DND-41 (cell line): ENCODE measurements at places on chromosomes 4 and X.
A peak's percentile ranks its signal among the peaks of the same experiment; 100 is the strongest.

DNA sequence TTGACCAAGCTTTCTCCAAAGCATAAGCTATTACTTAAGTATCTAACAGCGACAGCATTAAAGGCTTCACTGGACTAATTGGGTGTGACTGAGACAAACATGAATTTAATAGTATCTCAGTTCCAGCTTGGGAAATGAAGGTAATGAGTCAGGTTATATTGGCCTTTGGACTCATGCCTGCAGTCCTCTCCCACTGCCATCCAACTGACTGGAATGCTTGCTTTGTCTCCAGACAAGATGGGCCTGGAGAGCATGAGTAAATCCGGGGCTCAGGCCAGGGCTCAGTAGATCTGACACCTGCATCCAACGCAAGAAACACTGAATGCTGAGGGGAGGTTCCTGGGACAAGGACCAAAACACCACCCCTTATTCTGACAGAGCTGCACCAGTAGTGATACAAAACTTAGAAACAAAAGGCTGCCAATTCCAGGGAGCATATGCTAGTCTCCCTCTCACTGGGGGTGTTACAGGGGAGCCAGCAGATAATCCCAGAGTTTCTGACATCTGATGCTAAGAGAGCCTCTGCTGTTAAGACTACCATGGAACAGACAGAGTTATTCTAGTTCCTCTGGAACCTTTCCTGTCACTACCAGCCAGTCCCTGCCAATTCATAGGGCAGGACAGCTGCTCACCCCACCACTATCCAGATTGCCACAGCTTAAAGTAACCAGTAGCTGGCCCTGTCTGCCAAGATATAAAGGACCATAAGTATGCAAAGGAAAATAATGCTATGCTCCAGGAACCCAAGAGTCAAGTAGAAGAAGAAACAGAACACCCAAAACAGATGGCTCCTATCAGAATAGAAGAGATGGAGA, 293.8 kb downstream of the IQCM start:
- no peak for DNase-seq

DNA sequence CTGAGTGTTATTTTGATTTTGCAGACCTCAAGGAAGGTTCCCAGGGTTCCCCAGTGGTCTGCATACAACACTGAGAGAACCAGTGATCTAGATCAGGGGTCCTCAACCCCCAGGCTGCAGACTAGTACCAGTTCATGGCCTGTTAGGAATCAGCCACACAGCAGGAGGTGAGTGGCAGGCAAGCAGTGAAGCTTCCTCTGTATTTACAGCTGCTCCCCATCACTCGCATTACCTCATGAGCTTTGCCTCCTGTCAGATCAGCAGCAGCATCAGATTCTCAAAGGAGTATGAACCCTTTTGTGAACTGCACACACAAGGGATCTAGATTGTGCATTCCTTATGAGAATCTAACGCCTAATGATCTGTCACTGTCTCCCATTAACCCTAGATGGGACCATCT, 28.5 kb downstream of the EDNRA start:
- no peak for DNase-seq

- DNase-seq = no peak
Measured at GRCh38 chr4:2093265-2093664, 34.1 kb downstream of the NAT8L start.

DNA sequence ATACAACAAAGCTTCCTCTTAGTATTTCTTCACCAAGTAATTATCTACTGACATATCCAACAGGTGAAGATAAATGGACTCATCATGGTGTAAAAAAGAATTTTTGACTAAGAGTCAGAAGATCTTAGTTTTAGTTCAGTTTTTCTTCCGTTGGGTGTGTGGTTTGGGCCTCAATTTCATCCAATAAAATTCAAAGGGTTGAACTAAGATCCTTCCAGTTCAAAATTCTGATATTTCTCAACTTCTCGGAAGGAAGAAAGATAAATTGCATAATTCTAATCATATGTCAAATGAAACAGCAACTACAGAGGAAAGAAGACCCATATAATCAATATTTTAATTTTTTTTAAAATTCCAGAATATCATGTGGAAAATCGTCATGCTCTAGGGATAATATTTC, 192.7 kb downstream of the SPRY1 start:
- DNase-seq = no peak

- DNase-seq = no peak
Measured at GRCh38 chrX:132876523-132877338, 81.7 kb downstream of the HS6ST2 start.

DNA sequence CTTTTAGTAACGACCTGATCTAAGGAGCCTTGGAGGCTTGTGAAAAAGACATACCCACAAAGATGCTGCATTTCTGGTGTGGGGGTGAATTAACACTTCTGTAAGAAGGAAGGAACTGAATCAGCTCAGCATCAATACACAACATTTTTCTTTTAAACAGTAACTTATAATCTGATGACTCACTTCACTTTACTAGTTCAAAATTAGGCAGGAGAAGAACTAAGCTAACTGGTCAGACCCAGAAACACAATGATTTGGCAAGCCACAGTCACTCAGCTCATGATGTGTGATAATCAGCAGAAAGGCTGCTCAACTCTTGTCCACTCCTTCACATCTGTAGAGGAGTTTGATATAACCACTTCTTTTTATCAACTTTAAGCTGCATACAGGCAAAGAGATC, 4.6 kb downstream of the MMAA start:
- no peak for DNase-seq

DNA sequence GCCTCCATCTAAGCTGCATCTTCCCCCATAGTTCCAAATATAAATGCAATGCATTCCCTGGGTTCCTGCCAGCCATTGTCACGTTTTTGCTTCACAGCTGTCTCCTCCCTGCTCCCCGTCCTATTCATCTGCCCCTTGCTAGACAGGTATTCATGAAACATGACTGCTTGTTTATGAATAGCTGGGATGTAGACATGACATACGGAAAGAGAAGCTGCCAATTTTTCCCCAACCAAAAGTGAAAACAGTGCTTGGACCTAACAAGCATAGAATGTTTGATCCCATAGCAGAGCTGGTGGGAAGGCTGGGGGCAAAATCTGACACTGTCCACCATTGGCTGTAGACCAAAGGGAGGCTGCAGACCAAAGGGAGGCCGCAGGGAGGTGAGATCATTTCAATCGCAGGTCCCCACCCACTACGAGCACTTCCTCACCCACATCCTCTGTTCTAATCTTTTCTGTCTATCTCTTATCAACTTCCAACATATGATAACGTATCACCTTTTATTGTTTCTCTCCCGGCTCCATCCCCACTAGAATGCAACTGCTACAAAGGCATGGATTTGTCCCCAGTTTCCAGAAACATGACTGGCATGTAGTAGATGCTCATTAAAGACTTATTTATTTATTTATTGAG, 8.5 kb upstream of the GYG2 start:
- no peak for DNase-seq

DNA sequence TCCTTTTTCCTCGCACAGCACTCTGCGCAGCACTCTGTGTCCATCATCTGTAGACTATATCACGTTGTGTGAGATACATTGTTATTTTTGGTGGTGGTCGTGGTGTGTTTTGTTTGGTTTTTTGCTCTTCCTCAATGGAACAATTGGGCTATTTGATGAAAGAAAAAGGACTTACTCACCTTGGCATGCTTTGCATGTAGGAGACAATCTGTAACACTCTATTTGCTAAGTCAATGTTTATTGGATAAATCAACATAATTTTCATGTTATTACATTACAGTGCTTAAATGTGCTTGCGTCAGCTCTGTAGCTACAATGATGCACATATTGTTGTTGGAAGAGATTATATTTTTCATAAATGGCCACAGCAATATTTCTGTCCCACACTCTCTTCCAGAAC, 12.5 kb upstream of the CD99 start:
- DNase-seq = no peak

- peak; percentile 27 for DNase-seq
Measured at GRCh38 chrX:136146614-136147314, 569 bp upstream of the FHL1 start.

- no peak for DNase-seq
Measured at GRCh38 chrX:41177297-41177696, 92.1 kb downstream of the USP9X start.

- DNase-seq = no peak
Measured at GRCh38 chr4:127229855-127230608, 402.7 kb upstream of the INTU start.

DNA sequence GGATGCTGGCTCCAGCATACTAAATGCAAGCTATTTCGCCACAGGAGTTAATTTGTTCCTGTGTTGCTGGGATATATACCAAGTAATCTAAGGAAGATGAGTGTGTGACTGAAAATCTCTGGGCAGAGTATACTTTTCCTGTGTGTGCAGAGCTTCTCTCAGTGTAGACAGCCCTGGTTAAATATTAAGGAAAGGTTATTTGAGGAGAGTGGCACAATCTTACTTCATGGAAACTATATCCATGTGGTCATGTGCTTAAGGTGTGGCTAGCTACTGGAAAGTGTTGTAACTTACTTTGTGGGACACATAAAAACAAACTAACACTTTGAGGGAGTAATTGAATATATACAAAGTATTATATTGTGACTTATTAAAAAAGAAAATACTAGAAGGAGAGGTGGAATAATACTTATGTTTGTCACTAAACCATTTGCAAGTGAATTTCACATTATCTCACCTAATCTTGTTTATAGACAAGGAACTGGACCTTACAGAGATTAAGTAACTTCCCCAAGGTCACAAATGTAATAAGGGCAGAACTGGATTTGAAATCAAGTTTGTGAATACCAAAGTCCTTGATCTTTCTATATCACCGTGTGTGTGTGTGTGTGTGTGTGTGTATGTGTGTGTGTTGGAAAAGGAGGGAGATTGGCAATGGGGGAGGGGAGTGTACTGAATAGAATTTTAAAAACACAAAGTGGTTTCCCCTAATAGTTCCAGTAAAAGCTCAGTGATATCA, 408.2 kb upstream of the NR3C2 start:
- no peak for DNase-seq

GRCh38 chr4:145719752-145720624, 40.0 kb downstream of the C4orf51 start:
- DNase-seq = peak; percentile 11
